ENCODE measurements at places on chromosomes 6 and 20. TPM values are rescaled to one million over a fixed set of nuclear protein-coding genes. Genes with fewer than 3 reads are reported as not detected.

Gene BPIFB2
- not detected for total RNA-seq

DNA sequence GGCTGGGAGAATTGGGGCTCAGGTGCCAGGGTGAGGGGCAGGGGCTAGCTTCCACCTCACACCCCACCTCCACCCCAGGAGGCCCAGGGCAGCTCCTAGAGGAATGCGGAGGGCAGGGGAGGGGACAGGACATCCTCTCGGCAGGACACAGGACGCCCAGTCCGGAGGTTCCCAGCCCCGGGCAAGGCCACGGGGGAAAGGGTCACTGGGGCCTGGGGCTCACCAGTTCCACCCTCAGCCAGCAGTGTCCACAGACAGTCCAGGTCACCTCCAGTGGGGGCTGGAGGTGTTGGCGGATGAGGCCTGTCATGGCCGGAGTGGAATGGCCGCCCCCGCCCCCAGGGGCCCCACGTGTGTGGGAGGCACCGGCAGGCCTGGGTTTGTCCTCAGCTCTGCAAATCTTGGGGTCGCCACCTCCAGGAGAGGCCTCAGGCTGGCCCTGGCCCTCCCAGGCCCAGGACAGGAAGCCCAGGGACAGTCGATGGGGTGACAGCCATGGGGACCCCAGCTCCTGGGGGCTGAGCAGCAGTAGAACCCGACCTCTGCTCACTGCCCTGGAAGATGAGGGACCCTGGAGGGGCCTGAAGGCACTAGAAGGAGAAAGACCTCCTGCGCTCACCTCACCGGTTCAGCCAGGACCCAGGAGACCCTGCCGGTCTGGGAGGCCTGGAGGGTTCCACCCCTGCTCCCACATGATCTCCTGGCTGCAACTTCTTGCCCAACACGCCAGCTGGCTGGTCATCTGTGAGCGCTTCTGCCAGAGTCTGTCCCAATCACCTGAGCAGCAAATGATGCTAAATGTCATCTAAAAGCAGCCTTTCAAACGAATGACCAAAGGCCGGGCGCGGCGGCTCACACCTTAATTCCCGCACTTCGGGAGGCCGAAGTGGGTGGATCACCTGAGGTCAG is 13.0 kb upstream of the ABHD16B start:
- DNase-seq, result no peak

- no peak for DNase-seq
Measured at GRCh38 chr6:14130435-14131075, 13.0 kb downstream of the CD83 start.

Gene MRAP2
- not detected for total RNA-seq

- peak; percentile 2 for DNase-seq
Measured at GRCh38 chr6:114194362-114195026, 148.3 kb downstream of the HS3ST5 start.

GRCh38 chr20:63735859-63736718 is at the start of gene LIME1:
Gene LIME1, plus strand, starts transcription at chr20:63736664. Its CDS starts 886 bp downstream, at chr20:63737550.
- no peak for DNase-seq

Gene SRMS
- total RNA-seq, result not detected

Gene AGPAT4
- 12.9 TPM for total RNA-seq

Gene FOXC1
- 1.9 TPM for total RNA-seq

DNA sequence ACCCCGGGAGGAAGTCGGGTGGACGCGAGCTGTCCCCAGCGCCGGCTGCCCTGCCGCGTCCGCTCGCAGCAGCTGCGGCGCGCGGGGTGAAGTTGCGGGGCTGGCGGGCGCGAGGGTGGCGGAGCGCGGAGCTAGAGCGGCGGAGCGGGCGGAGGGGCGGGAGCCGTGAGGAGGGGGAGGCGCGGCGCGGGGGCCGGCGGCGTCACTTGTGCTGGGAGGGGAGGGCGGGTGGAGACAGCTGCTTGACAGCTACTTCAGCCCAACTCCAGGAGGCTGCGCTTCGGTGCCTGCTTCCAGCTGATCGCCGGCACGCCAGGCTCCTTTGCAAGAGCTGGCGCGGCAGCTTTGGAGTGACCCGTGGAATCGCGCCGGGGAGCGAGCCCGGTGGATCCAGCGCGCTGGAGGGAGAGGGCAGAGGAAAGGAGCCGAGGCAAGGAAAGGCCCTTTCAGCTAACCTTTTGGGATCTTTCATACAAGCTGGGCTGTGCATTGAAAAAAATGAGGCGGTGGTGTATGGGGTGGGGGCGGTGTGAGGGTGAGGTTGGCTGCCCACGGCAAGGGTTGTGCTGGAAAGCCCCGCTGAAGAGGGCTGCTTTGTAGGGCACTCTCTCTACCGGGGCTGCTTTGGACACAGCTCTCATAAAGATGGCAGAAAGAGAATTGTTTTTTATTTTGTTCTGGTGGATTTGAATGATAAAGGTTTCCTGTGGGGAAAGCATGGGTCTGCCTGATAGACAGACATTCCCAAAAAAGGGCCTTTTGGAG is 24.6 kb downstream of the RIPOR2 start:
- DNase-seq, result peak; percentile 40

DNA sequence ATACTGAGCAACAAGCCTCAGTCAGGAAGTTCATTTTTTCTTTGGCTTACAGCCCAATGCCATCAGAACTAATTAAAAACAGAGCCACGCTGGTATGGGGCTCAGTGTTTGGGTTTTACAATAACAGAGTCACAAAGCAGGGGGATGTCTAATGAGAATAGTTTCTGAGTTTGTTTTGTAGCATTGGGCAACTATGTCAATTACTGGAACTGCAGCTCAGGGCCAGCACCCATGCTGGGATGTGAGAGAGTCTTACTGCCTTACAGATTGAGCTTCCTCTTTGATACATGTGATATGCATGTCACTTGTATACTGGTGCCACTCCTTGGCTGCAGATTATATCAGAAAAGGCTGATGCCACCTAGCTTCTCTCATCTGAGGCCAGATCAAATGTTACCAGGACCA is 117.6 kb downstream of the TFAP2B start:
- no peak for DNase-seq

Gene SPATS1
- not detected for total RNA-seq

GRCh38 chr6:89432875-89433251 is at the start of gene ANKRD6:
Gene ANKRD6, plus strand, starts transcription at chr6:89433152. Its CDS starts 133,825 bp downstream, at chr6:89566977.
- peak; percentile 18 for DNase-seq

Gene SPEF1
- total RNA-seq, result under 0.01 TPM

- DNase-seq, result no peak
Measured at GRCh38 chr6:156337801-156338200, 439.4 kb upstream of the ARID1B start.

Gene HUS1B
- total RNA-seq, result 1.9 TPM

Gene TPX2
- total RNA-seq, result 35.4 TPM

GRCh38 chr20:2066461-2067122 is 35.0 kb upstream of the STK35 start:
- no peak for DNase-seq

Gene PRKN
- 4.2 TPM for total RNA-seq

DNA sequence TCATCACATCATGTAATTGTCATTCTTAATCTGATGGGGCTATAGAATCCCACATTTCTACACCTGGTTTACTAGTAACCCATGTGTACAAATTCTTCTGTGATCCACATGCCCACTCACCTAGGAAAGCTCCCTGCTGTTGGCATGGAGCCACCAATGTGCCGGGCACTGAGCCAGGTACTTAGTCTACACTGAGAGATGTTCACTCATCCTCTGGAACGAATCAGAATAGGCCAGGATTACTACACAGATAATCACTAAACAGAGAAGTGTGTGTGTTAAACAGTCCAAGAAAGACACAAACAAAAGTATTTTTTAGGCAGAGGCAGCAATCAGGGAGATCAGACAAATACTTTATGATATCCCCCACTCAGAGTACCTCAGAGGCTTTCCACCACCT is 193.2 kb upstream of the VGLL2 start:
- DNase-seq, result no peak

DNA sequence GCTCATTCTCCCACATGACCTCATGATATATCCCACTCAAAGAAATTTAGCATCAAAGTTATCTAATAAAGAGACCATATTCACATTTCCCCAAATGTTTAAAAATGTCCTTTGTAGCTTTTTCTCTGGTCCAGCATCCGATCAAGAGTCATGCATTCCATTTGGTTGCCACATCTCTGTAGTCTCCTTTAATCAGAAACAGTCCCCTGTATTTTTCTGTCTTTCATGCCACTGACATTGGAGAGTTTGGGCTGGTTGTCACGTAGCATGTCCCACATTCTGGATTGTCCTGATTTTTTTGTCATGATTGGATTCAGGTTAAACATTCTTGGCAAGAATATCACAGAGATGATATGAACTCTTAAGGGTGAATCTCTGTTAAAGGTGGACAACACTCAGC is 55.7 kb downstream of the SNX5 start:
- DNase-seq, result peak; percentile 30

Gene KCNG1
- 3.0 TPM for total RNA-seq

Gene TFAP2C
- total RNA-seq, result 18.1 TPM

- no peak for DNase-seq
Measured at GRCh38 chr20:48679011-48679410, 148.8 kb downstream of the PREX1 start.

All from fibroblast of villous mesenchyme (primary cell).